Stimulated activated CD8-positive, alpha-beta memory T cell treated with anti-CD3 and anti-CD28 coated beads, Interleukin-7, amount 100 ng/mL, for 1 hour (primary cell): ENCODE measurements at places on chromosomes 13 and 19.

GRCh38 chr19:41646589-41647204 is 19.8 kb upstream of the CEACAM4 start:
- no peak for DNase-seq

DNA sequence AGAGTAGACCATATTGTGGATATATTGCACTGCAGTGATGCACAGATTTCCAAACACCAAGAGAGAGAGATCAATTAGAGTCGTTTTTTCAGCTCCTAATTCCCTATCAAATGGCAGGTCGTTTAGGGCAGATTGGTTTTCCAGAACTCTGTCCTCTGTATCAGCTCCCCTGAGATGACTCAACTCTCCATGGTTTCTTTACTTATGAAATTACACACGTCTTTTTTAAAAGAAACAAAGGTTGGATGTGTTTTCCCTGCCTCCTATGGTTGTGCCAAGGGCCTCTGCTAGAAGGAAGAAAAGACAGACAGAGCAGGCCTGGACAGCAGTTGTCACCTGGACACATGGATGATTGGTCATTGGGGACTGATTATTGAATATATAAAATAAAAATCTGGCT is 478.1 kb upstream of the NBEA start:
- no peak for DNase-seq

DNA sequence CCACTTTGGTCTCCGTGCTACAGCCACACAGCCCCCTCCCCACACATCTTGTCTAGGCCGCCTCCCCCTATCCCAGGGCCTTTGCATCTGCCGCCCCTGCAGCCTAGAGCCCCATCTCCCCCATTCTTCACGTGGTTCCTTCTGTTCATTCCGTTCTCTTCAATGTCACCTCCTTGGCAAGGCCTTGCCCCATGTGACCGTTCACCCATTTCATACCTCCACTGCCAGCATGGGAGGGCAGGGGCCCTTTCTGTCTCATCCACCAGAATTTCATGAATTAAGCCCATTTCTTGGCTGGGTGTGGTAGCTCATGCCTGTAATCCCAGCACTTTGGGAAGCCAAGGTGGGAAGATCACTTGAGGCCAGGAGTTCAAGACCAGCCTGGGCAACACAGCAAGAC is 15.7 kb upstream of the HNRNPM start:
- DNase-seq: no peak

DNA sequence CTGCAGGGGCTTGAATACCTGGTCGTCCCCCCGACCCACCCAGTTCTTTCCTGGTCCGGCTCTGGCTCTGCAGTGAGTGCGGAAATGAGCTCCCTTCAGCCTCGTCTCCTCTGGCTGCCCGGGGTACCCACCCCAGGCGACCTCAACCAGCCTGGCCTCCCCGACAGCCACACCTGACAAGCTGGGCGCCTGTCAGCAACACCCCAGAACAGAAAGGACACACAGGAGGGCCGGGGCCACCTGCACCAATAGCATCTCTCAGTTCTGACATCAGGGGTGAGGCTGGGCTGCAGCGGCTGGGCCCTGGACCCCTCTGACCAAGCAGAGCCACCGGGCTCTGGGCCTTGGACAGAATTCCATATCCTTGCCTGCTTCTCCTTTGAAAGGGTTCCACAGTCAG is 19.7 kb downstream of the SUGP1 start:
- no peak for DNase-seq

DNA sequence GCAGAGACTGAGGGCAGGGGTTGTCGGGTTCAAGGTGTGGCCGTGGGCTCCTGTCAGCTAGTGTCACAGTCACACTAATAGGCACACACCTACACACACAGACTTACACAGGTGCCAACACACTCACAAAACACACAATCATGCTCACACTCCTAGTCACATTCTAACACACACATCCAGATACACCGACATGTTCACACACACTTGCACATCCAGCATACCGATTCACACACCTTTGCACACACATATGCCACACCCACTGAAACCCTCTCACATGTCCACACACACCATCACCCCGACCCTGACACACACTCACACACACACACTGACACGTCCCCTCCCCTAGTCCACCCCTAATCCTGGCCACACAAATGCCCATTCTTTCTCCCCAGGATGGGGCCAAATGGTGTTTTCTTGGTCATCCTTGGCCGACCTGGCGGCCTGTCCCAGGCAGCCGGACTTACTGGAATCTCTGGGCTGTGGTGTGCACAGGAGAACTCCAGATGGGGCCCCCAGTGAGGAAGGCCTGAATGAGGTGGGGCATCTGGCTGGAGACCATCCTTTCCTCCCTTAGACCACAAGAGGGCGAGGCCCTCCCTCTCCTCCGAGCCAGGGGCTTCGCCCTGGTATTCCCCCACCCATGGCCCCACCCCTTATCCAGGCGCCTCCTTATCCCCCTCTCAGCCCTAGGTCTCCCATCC is 19.1 kb upstream of the PNMA8B start:
- DNase-seq: no peak

- no peak for DNase-seq
Observed at GRCh38 chr13:110254751-110255553, 52.0 kb downstream of the COL4A1 start.

- DNase-seq: no peak
Observed at GRCh38 chr13:101452519-101453485, at the start of gene ITGBL1. TSS of gene ITGBL1 (plus strand) at chr13:101452675. CDS start at chr13:101452834, 159 bp downstream.

DNA sequence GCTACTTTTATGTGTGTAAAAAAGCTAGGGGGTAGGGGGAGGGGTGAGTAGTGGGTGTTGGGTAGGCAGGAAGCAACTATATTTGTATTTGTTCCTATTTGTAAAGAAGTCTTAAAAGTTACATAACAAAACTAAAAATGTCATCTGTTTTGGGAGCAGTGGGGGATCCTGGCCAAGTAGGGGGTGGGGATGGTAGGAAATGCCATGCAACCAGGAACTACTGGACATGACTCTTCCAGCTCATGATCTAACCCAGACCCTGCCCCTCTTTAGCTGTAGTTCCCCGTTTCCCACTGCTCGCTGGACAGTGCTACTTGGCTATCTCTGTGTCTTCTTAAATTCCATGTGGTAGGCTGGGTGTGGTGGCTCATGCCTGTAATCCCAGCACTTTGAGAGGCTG is 3.2 kb downstream of the GTF3A start:
- DNase-seq: no peak

DNA sequence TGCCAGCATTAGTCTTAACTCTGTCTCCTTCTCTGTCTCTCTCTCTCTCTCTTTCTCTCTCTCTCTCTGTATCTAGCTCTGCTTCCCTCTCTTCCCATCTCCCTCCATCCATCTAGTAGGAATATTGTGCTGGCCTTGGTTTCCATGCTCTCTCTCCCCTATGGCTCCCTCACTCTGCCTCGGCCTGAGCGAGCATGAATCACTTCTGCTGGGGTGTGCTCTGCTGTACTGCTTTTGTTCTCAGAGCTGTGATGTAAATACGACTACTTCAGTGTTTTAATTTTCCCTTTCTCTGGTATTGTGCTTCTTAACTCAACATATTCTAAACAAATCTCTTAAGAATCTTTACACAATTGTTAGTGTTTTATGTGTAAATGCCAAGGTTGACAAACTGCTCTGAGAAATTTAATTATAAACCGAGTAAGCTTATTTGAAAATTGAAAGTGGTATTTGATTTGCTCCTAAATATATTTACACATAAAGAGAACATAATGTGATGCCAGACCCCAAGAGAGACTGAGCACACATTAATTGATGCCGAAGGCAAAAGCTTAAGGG is 211.5 kb upstream of the KL start:
- DNase-seq: no peak
